Glomerular endothelial cell (primary cell): ENCODE measurements at places on chromosomes 1 and 21.

DNA sequence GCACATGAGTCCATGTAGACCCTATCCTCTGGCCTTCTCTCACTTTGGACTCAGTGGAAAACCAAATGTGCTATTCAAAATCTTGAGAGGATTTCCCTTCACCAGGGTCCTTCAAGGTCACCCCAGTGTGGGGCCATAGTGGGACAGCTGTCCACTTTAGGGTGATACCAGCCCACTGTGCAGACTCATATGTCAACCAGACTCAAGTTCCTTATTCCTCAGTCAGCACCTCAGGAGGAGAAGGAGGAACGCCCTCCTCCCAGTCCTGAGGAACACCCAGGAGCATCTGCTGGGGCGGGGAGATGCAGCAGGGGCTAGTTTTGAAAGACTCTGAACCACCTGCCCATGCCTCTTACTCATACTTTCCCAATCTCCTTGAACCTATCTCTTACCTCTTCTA is 340.9 kb downstream of the MATN1 start:
- no peak for DNase-seq

- no peak for DNase-seq
These were observed 50.7 kb downstream of the ALG14 start for GRCh38 chr1:95021805-95022643.

DNA sequence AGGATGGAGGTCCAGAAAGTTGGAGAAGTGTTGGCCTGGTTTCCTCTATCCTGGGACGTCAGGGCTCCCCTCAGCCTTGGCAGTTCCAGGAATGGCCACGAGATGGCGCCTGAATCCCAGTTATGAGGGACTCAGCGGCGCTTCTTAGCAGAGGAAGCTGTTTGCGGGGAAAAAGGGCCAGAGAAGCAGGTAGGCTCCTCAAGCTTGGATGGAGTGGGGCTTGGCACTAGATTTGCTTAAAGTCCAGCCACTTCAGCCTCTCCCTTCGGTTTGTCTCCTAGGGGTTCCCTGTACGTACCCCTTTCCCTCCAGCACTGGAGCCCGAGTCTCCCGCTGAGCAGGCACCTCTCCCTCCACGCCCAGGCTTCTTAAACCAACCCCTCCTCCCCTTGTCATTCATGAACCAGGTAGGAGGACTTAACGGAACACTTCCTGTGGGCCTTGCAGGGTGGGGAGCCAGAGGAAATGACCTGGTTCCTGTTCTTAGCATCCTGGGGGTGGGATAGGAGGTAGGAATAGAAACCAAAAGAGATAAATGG is 32.0 kb upstream of the TENT5B start:
- no peak for DNase-seq

DNA sequence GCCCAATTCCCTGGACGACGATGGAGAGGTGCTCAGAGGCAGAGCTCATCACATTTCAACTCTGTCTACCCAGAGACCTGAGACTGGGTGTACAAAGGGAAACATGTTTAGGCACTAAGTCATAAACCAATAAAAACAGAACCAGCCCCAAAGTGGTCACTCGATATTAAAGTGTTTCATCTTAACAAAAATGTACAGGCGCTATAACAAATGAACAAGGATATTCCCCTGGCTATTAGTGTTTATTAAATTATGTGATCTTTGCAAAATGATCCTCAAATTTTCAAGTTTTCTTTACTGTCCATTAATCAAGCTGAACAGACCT is 43.6 kb downstream of the NPHP4 start:
- no peak for DNase-seq

DNA sequence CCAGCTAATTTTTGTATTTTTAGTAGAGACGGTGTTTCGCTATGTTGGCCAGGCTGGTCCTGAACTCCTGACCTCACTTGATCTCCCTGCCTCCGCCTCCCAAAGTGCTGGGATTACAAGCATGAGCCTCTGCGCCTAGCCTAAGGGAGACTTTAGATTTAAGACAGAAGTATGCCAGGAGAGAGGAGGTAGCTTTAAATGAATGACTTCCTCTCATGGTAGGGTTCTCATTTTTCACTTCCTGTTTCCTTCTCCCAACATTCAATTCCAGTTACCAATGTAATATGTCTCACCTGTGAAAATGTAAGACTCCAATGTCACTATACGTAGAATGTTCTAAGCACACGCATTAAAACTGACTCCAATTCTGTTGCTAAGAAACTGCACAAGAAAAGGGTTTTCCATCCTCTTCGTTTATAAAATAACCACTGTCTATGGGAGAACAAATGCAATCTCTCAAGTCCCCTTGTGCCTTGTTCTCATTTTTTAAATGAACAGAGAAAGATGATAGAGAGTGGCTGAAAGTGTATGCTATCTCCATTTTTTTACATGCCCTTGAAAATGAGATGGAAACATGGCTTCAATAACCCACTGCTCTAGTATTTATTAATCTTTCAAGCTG is 140.0 kb downstream of the SLC45A1 start:
- no peak for DNase-seq

- no peak for DNase-seq
These were observed 5.9 kb downstream of the ZDHHC18 start for GRCh38 chr1:26832249-26832960.

DNA sequence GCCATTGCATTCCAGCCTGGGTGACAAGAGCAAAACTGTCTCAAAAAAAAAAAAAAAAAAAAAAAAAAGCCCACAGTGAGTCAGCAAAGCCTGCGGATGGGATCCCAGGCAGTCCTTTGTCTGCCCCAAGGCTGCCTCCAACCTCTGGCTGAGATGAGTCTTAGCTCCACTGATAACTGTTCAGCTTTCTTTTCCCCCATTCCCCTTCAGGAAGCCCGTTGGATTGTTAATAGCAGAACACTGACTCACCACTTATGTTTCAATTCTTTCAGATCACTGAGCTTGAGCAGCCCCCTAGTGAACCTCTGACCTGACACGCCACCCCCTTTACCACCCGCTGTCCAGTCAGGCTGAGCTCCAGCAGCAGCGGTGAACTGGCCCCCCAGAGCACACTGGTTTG is 57.5 kb downstream of the ERG start:
- no peak for DNase-seq

DNA sequence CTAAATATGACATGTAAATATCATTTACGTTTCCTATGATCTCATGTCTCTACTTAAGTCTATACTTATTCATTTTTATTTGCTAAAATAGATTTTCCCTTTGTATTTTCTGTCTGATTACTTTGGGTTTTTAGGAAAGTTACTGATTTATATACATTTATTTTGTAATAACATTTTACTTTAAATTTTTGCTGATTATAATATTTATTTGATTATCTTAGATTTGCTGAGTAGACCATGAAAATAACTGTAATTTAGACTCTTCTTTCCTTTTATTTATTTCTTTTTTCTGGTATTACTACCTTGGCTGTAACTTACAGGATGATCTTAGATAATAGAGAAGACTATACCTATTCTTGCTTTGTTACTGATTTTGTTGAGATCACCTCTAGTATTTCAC is 159.9 kb upstream of the POGK start:
- DNase-seq = no peak

- DNase-seq = no peak
These were observed 114.4 kb upstream of the RAB3GAP2 start for GRCh38 chr1:220386494-220387195.

GRCh38 chr21:36070999-36071398 is 1.2 kb downstream of the CBR1 start:
- DNase-seq = no peak

DNA sequence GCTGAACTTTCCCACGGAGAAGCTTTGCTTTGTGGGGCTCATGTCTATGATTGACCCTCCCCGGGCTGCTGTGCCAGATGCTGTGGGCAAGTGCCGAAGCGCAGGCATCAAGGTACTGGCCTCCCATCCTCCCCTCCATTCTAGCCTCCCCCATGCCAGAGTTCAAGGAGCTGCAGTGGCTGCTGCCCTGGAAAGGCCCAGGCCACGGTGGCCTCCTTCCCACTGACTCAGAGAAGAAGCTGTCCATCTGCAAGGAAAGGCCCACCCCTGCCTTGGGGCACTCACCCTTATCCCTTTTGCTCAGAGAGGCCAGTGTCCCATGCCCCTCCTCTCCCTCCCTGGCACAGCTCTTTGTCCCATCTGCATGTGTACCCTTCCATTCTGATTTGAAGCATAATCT is 14.9 kb downstream of the ATP1A2 start:
- no peak for DNase-seq

DNA sequence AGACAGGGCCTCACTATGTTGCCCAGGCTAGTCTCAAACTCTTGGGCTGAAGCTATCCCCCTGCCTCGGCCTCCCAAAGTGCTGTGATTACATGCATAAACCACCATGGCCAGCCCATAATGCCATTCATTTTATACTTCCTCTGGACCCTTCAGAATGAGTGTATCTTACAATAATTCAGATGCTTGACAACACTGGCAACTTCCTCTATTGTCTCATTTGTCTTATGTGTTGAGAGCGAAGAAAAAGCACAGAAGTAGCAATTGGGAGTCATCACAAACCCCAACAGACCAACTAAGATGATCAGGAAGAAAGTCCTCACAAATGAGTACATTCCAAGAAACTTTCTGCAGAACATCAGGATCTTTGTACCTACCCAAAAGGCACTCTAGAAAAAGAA is 191.9 kb downstream of the RERE start:
- DNase-seq = no peak

DNA sequence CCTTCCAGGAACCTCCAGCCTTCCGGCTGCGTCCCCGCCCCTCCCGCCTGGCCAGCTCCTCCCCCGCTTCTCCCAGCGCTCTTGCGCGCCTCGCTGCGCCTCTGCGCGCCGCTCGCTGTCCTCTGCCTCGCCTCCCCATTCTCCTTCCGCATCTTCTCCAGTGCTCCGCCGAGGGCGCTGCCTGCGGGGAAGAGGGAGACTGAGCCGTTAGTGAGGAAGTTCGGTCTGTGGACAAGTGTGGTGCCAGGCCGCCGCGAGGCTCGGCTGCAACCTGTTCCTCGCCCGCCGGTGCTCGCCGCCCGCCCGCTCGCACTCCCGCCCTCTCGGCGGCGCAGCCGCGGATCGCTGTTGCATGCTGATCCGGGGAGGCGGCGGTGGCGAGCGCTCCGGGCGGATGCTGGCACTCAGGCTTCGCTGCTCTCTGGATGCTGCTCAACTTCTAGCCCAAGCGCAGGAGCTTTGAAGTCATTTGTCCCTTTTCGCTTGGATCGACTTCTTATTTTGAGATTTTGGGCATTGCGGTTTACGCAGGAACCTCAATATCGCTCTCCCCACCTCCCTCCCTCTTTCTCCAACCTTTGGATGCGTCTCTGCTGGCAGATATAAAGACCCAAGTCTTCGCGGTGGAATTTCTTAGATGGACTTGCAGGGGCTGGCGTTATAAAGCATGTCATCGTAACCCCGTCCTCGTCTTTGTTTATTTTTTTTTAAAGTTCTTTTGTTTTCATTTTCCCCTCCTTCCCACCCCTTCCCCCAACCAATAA is 614 bp upstream of the CACNA1E start:
- DNase-seq = no peak

- no peak for DNase-seq
These were observed 8.9 kb upstream of the OPRD1 start for GRCh38 chr1:28803051-28803450.

- no peak for DNase-seq
These were observed at the start of gene IFNAR2 for GRCh38 chr21:33229784-33230544. Gene IFNAR2, plus strand, starts transcription at chr21:33229938. Its CDS starts 11,985 bp downstream, at chr21:33241923.

GRCh38 chr1:114081437-114082303 is 72.0 kb downstream of the SYT6 start:
- DNase-seq = no peak

DNA sequence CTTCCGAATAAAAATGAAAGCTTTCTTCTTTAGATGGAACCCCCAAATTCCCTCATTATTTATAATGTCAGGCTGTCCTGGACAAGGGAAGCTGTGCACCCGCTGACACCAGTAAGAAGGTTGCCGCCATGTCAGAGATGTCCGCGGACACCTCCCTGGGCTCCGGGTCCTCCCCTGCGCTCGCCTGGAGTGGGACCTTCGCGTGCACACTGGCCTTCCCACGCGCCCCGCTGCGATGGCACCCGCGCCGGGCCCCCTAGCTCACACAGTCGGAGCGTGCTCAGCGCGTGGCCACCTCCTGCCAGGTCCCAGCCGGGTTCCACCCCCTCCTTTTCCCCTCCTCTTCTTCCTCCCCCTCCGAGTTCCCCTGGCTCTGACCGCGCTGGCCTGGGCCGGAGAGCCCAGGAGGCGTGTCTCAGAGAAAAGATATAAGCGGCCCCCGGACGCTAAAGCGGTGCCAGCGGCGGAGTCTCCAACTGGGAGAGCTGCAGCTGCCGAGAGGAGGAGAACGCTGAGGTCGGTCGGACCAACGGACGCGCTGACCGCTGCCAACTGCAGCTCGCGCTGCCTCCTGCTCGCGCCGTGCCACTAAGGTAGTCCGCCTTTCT is at the start of gene G0S2:
TSS of gene G0S2 (plus strand) at position 456 of the 608 bp plus-strand sequence. CDS start 273 bp downstream, outside the sequence.
- no peak for DNase-seq

GRCh38 chr1:3688356-3689137 is 36.2 kb downstream of the TP73 start:
- no peak for DNase-seq

- no peak for DNase-seq
These were observed 169.4 kb downstream of the RASAL2 start for GRCh38 chr1:178263341-178263740.

DNA sequence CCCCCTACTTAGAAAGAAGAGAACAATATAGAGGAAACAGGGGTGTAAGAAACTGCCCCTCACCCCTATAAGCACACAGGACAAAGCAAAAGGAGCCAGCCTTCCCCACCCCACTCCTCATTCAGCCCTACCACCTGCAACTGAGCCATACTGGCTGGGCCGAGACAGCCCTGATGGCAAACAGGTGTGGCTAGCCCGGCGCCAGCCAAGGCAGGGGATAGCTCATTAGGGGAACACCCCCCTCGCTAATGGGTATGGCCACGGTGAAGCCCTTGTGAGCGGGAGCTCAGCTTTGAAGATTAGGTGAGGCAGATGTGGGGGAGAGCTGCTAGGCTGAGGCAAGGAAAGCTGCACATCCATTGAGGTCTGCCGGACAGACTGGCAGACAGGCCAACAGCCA is 65.5 kb downstream of the ERI3 start:
- DNase-seq = no peak

- DNase-seq = no peak
These were observed 1.1 kb downstream of the TXNIP start for GRCh38 chr1:145995148-145995881.

DNA sequence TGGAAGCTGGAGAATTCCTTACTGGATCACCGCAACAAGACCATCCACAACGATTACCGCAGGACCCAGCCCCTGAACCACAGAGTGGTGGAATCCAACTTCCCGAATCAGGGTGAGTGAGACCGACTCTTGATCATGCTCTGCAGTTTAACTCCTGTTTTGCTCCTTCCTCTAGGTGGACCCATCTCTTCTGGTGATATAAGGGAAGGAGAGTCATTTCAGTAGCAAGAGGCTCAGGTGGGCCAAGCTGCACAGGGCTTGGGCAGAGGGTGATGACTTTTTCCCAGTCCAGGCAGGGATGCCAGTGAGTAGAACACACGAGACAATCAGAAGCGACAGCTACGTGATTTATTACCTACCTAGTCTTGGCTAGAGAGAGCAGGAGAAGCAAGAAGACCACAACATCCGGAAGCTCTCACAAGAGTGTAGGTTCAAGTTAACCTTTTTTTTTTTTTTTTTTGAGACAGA is 25.2 kb downstream of the CA6 start:
- DNase-seq = no peak

- no peak for DNase-seq
These were observed 106.7 kb upstream of the C21orf91 start for GRCh38 chr21:17925899-17926298.
